ENCODE measurements at places on chromosomes 11 and 22.

DNA sequence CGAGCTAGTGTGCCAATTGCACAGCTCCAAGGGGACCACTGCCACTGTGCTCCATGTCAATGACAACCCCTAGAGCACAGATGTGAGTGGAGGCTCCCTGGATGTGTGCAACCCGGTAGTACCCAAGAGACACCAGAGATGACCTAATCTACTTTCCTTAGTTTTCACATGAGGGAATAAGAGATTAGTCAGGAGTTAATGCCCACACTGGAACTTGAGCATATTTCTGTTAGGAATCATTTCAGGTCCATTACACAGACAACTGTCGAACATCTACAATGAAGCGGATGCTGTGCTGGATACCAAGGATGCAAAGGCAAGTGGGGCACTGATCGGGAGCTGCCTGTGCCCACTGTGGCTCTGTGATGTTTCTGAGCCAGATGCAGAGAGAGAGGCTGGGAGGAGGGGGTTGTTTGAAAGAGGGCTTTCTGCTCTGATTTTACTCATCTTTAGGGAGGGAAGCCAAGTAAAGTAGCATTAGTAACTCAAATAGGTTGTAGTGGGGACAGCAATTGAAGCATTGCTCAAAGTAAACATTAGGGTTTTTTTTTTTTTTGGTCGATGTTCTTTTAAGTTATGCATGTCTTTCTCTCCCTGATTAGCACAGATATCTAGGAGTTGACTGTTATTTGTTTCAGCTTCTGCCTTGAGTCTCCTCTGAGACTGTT is 82.5 kb upstream of the SORL1-AS1 start:
- peak; percentile 55 for DNase-seq

DNA sequence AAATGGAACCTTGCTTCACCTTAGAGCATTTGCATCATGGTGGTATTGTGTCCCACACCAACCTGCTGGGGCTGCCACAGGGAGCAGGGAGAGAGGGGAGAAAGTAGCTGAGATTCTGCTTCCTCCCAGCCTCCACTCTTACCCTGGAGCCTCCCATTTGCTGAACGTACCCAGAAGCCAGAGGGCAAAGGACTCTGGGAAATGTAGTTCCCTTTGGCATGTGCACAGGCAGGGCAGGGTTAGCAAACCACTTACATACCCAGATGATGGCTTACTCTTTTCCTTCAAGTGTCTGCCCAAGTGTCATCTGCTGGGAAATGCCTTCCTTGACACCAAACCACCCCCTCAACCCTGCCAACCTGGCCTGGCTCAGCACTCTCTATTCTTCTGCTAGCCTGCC is 16.9 kb downstream of the SMIM38 start:
- DNase-seq = no peak

DNA sequence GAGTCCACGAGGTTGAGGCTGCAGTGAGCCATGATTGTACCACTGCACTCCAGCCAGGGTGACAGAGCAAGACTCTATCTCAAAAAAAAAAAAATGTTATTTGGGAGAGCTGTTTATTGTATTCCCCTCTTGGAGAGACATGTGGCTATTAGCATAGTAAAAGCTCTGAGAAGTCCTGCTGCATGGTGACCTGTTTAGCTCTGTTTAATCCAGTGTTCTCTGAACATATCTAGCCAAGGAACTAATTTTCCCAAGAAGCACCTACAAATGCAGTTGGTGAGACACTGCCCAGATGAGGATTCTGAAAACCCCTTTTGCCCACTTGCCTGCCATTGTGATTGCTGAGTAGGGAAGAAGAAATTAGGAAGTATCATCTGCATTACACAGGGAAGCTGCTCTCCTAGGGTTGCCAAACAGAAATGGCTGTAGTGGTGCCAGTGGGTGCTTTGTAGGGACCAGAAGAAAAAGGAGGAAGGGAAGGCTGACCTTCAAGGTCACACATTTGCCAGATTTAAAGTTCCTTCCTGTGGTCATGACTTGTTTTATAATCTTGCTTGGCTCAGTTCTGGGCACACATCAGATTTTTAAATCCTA is 15.7 kb downstream of the TIMP3 start:
- DNase-seq = no peak

DNA sequence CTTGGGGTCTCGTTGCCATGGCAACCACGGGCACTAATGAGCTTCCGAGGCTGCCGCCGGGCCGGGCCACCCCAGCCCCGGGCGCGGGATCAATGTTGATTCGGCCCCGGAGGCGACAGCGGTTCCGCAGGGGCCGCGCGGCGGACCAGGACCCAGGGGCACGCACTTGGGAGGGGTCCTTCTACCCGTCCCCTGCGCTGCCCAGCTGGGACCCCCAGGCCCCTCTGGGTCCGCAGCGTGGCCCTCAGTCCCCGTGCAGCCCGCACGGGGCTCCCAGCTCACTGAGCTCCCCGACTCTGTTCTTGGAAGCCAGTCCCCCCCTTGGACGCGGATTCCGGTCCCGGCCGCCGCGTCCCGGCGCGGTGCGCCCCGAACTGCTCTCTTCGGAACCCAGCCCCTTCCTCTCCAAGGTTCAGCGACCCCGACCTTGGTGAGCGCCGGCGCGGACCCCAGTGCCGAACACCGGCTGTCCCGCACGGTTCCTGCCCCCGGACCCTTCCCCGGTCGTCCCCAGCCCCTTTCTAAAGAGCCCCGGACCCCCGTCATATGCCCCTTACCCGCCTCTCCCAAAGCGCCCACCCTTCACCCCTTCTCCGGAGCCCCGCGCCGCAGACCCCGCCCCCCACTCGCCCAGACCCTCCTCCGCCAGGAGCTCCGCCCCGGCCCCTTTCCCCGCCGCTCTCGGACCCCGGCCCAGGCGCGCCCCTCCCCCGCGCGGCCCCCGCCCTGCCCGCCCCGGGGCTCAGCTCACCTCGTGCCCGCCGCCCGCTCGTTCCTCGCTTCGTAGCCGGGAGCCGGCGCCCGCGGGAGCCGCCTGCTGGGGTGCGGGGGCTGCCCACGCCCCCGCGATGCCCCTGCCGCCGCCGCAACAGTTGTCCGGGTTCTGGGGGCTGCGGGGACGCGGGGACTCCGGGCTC is 18.3 kb upstream of the SHISAL1 start:
- DNase-seq = no peak

DNA sequence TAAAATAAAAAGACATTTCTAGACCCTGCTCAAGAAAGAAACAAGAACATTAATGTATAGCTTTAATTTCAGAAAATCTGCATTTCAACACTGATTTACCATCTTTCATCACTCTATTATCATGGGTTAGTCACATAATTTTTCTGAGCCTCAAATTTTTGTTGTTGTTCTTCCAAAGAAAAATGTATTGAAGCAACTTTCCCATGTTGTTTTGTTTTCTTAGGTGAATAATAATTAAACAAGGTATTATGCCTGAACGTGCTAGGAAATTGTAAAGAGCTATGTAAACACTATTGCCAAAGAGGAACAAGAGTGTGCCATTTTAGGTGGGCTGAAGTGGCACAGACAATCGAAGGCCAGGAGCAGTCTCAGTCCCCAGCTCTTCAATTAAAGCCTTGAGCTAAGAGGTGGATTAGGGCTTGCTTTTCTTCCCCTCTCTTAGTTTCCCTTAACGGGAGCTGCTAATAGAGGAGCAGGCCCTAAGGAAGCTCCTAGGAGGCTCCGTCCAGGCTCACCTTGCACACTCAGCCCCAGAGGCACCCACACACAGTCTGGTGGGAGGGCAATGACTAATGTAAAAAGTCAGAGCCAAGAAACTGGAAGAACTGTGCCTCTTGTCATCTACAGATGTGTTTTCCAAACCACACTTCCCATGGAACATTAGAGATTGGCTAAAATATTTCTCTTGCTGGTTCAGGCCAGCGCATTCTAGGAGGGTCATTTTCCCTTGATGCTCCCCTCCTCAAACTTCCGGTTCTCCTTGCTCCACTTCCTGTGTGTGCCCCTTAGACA is 8.8 kb upstream of the UBASH3B start:
- DNase-seq = no peak

DNA sequence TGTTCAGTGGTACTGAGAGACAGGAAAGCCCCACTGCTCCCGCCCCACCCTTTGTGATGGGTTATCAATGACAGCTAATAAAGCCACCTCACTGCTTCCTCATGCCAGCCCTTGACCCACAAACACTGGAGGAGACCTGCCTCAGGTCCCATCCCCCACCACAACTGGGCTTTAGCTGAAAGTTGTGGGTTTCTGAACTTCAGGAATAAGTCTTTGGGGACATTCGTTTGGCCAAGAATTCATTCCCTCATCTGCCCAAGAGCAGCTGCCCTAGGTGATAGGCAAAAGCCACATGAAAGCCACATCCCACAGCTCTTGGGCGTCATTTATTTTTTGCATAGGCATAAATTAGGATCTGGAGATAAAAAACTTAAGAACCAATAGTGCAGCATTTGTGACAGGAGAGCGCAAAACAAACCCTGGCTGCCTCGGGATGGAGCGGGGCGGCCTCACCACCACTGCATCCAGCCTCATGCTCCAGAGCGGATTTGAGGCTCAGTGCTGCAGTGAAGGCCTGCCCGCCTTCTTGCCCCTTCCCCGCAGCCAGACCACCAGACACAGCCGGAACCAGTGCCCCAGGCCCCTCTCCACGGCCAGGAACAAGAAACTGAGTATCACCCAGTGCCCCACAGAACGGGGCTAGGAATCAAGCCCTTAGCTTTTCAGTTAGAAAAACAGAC is 21.2 kb downstream of the SUN2 start:
- DNase-seq = no peak

- no peak for DNase-seq
These were observed 380.6 kb downstream of the SOX6 start for GRCh38 chr11:15975742-15976141.

GRCh38 chr11:17890325-17890724 is 122.5 kb downstream of the SERGEF start:
- no peak for DNase-seq

GRCh38 chr22:38228326-38228872 is 26.6 kb downstream of the MAFF start:
- DNase-seq = no peak

DNA sequence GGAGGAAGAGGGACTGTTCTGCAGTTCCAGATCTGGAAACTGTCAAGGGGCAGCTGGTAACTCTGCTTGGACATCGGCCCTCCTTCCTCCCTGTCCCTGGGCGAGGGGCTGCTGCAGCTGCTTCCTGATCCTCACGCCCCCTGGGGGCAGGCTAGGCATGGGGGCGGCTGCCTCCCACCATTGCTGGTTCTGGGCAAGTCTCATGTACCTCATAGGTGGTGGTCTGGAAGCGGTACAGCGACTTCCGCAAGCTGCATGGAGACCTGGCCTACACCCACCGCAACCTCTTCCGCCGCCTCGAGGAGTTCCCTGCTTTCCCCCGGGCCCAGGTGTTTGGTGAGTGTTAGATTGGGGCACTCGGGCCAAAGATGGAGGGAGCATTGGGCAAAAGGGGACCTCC is 5.0 kb downstream of the SNX15 start:
- DNase-seq = no peak

- DNase-seq = no peak
These were observed 27.4 kb downstream of the PHF21B start for GRCh38 chr22:44982445-44982844.

DNA sequence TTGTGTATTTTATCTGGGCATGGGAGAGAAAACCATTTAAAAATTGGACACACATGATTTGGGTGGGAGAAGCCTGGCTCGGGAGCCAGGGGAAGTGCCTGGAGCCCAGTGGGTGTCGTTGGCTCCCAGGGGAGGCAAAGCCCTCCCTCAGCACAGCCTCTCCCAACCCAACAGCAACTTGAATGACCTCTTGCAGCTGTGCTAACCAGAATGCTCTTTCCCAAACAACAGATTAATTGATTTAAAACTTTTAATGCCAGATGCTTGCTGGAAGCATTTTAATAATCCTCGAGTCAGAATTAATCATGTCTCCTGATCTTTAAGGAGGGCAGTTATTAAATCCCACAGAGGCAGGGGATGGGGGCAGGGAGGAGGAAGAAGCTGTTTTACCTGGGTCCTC is 401.6 kb downstream of the BUD13 start:
- DNase-seq = no peak

GRCh38 chr11:98616098-98616655 is 404.6 kb upstream of the CNTN5 start:
- no peak for DNase-seq

GRCh38 chr22:17283423-17283822 is 64.2 kb upstream of the ADA2 start:
- DNase-seq = no peak

- DNase-seq = peak; percentile 68
These were observed 26.4 kb downstream of the LRFN4 start for GRCh38 chr11:66883016-66883965.

DNA sequence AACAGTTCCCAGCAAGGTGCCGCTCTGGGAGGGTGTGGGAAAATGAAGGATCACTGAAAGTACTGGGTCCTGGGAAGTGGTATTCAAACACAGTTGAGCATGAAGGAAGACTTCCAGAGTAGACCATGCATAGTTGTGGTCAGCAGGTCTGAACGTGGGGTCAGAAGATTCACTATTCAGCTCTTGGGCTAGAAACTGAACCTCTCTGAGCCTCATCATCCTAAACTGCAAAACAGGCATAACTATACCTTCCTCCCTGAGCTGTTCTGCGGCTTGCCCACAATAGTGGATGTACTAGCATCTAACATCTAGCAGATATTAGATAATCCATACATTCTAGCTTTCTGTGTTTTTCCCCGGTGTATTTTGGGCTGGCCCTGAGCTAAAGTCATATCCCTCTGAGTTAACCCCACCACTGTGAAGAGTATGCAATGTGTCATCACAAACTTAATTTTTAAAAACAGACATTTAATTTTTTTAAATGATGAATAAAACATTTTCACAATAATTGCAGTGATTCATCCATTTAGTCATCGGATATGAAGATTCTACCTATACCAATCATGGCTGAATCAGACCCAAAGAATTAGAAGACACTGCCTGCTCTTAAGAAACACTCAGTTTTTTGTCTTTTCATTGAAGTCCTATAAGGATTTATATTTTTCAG is 179.1 kb downstream of the BLID start:
- no peak for DNase-seq

- DNase-seq = no peak
These were observed 27.6 kb downstream of the DDIAS start for GRCh38 chr11:82929121-82929520.

DNA sequence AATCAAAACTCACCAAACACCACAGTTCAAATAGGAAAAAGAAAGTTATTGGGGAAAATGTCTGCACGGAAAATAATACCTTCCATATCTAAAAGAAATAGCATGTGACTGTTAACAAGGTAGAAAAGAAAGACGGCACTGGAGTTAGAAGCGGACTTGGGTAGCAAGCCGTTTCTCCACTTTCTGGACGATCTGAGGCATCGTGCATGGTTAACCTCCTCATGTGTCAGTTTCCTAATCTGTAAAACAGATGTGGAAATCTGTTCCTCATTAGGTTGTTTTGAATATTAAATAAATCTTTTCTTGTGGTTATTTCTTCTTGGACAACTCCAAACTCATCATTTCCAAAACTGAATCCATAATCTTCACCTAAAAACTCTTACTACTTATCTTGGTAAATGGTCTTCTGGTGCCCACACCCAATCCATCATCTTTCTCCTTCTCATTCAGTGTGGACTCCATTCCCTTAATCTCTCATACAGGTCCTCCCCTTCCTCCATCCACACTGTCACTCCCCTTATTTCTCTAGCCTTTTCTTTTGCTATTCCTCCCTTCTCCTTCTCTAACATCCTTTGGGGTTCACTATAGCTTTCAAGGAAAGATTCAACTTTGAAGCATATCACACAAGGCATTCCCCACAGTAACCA is 53.5 kb downstream of the VSIG10L2 start:
- DNase-seq = no peak
